ENCODE measurements at places on chromosomes 11 and 22. TPM values are rescaled to one million over a fixed set of nuclear protein-coding genes. Genes with fewer than 3 reads are reported as not detected.

DNA sequence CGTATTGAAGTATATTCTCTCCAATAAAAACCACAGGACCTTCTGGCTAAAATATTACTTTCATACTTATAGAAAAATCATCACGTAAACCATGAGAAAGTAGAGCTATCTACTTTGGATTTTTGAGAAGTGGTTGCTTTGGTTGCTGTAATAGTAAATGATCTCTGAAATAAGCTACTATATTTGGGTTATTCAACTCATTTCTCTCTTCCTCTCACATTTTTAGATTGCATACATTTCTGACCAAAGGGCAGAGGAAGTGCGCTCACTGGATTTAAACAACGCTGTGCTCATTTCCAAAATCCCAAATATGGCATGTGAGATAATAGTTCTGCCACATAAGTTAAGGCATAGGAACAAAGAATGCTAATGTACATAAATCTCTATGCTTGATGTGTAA, 357.0 kb downstream of the LRRC4C start:
- DNase-seq = no peak

GRCh38 chr11:2472428-2473186, 27.8 kb downstream of the KCNQ1 start:
- DNase-seq = no peak

DNA sequence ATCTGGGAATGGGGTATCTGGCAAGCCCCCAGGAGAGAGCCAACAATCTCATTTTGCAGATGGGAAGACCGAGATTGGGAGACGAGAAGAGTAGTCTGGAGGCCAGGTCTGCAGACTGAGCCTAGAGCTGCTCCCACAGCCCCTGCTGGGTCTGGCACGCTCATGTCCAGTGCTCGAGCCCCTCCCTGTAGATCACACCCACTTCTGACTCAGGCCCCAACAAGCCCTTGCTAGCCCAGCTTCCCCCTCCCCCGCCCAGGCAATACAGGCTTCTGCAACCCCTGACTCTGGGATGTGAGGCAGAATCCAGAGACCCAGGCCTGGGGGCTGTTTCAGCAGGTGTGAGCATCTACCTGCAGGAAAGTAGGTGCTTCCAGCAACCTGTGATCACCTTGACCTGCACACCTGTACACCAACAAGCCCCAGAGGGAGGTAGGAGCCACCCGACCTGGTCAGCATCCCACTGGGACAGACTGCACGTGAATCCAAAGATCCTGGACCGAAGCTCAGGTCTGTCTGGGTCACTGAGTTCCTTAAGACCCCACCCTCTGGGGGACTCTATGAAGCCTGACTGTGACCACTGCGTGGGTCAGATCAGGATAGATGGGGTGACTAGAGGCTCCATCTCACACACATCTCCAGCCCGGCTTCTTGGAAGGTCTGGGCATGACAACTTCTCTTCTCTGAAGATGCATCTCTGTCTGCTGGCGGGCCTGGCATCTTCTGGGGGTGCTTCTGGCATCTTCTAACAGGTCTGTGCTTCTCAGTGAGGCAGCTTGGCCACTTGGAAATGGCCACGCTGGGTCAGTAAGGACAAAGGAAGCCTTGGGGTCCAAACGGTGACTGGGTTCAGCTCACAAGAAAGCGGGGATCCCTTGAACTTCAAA, 29.3 kb downstream of the LINC01488 start:
- DNase-seq = no peak

GRCh38 chr22:49179175-49179574, 648.5 kb downstream of the BRD1 start:
- DNase-seq = no peak

- DNase-seq = no peak
These were observed 11.6 kb upstream of the CADM1 start for GRCh38 chr11:115515647-115516395.

DNA sequence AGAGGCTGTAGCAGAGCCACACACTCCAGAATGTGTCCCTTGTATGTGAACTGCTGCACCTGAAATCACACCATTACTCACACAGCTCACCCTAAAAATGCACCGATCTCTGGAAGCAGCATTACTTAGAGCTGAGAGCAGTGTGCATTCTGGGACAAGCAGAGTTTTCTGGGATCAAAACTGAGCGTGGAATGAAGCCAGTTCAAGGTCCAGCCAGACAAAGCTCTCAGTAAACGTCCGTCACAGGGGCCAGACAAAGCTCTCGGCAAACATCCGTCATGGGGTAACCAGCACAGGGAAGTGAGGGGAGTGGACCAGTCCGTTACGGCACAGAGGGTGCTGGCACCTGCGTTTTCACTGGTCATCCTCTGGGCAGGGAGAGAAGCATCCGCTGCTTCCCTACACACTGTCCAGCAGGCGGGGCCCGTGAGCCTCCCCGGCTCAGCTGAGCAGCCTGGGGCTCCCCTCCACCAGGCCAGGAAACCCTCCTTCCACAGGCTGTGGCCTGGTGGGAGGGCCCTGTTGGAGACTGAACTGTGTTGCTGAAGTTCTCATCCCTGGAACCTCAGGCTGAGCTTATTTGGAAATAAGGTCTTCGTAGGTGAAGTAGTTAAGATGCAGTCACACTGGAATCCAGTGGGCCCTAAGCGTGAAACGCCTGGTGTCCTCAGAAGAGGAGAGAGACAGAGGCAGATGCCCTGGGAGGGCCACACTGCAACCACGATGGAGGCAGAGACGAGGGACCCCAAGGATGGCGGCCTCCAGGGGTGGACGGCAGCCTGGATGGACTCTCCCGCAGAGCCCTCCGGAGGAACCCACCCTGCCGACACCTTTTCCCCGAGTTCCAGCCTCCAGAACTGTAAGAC, 883.9 kb downstream of the BRD1 start:
- DNase-seq = peak; percentile 25

DNA sequence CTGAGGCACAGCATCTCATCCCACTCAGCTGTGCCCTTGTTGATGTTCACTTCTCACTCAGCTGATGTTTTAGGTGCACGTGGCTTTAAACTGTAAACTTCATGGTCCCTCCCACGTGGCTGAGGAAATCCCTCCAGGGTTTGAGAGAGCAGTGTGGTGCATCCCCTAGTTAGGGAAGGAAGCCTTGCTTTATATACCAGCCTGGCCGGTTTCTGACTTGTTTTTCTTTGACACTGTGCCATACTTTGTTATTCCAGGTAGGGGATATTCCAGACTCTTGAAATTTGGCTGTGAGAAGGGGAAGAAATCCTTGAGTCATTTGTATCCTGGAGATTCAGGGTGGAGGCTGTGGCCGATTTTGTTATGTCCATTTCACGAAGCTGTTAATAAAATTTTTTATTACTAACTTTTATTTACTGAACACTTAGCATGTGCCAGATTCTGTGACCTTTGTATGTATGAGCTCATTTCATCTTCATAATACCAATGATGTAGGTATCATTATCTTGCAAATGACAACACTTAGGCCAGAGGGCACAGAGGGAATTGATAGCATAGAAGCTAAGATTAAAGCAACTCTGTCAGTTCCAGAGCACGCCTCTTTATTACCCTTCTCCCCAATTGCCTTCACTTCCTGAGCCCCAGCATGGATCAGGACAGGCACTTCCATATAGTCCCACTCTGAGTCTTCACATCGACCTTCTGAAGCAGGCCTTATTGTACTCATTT, 116.6 kb downstream of the NAV2 start:
- DNase-seq = no peak

DNA sequence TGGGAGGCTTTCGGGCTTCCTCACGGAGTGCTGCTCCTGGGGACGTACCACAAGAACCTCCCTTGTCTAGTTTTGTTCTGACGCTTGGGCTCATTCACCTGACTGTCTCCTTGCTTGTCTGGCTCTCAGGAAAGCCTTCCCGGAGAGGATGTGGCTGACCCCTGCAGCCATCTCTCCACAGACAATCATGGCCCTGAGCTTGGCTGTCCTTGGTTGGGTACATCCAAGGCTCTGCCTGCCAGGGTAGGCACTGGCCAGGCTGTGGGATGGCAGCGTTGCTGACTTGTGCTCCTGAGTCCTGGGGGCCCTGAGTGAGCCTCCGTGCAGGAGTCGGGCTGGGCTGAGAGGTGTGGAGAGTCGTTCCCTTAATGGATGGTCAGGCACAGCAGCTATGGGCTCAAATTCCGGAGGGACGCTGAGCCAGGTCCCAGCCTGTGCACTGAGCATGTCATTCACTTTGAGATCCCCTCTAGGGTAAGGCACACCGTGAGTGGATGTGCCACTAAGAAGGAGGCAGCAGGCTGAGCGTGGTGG, 32.8 kb downstream of the BCR start:
- DNase-seq = no peak

- DNase-seq = no peak
These were observed 14.1 kb downstream of the DEAF1 start for GRCh38 chr11:680970-681369.

DNA sequence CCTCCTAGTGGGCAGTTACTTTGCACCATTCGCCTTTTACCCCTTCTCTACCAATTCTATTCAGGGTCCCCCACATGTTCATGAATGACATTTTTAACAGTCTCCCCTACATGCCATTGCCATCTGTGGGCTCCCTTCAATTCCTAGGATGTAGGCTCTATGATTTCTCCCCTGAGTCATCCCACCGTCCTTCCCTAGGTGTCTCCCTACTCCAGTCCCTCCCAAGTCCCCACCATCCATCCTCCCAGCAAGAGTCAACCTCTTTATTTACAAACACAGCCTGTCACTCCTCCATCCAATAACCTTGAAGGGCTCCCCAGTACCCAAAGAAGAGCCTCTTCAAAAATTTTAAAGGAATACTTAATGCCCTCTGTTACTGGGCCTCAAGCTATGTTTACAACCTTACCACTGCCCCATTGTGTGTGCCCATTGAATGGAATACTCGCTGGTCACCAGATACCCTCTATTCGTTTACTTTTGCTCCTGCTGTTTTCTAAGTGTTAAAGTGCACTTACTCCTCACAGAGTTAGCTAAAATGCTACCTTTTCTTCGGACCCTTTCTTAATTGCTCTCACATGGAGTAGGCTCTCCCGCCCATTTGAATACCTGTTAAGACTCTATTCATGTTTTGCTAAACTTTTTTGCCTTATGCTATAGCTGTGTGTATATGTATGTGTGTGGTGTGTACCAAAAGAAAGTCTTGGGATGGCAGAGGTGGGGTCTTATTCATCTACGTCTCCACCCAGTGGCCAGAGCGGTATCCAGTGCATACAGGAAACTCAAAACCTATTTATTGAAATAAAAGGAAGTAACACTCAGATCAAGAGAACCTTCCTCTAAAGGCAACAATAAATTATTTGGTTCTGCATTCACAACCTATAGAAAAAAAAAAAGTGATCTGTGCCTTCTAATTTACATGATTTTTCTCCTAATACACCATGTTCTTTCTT, 235.8 kb upstream of the CCDC90B start:
- DNase-seq = no peak

DNA sequence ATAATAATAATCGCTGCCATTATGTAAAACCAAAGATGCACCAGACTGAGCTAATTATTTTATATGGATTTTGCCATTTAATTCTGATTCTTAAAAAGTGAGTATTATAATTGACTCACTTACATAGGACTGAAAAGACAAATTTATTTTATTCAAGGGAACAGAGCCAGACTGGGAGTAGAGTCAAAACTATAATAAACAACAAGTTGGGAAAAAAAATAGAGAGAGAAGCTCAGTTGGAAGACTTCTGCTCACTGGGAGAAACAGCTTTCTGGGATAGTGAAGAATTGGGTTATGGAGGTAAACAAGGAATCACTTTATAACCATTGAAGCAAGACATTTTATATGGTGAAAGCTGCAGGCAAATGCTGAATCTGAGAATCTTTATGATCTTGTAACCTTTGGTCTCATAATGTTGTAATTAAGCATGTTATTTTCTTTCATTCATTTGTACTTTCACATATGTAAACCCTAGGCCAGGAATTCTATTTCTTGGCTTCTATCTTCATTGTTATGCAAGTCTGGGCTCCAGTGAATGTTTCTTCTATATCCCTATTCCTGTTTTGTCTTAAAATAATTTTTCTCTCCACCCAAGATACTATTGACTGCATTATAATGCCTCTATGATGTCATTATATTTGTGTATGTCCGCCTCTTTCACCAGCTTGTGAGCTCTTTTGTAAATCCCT, 725.3 kb upstream of the CCDC179 start:
- DNase-seq = no peak

GRCh38 chr22:43415681-43416080, 3.9 kb downstream of the MPPED1 start:
- no peak for DNase-seq

DNA sequence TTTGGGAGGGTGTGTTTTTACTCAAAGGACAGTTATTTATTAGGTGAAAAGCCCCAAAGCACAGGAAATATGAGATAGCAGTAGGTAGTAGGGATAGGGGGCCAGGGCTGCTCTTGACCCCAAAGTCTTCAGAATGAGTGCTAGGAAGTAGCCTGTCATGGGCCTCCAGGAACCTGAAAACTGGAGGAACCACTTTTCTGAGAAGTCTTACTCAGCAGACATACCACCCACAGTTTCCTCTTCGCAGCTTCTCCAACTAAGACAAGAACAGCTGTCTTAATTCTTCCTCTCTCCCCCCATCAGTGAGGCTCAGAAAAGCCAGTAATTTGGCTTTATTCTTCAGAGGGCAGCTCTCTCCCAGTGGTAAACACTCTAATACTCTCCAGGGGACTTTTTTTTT, 84.0 kb upstream of the CTSC start:
- DNase-seq = no peak

GRCh38 chr11:119118946-119119345, 2.4 kb upstream of the HINFP start:
- DNase-seq = no peak

DNA sequence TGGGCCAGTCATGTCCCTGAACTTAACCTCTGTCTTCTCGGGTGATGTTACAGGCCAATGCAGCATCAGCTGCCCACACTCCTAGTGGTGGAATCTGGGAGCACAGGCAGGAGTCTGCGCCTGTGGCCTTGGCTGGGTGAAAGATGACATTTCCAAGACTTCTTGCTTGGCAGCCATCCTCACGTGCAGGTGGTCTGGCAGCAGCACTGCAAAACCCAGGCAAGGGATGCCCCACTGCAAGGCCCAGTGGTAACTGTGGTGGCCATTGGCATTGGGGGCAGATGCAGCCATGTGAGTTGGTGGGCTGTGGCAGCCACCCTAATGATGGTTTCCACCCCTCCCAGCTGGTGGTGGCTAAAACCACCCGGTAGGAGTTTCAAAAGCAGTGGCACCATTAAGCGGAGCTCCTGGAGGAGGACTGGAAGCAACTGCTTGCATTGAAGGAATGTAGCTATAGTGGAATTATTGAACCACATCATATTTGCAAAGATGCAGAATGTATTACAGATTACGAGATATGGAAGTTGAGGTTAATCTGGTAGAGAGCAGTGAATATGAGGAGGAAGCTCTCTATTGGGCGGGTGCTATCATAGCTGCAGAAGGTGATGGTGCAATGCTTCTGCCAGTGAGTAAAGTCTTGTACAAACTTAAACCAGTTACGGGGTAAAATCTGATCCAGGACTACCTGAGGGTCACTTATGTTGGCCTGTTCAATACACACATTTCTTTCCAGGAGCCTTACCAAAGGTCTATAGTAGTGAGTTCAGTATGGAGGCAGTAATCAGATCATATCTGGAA, 120.7 kb upstream of the TOP3B start:
- DNase-seq = peak; percentile 11

Gene ACR
- polyA plus RNA-seq = 0.11 TPM

Gene PTPRCAP
- polyA plus RNA-seq = 0.25 TPM

Gene SYT8
- 0.21 TPM for polyA plus RNA-seq

Gene MYBPC3
- polyA plus RNA-seq = 0.05 TPM

Gene APLNR
- 0.08 TPM for polyA plus RNA-seq

Gene SLC22A6
- not detected for polyA plus RNA-seq
